ENCODE measurements at places on chromosomes 4 and X.

GRCh38 chrX:153782313-153782712, 1.5 kb downstream of the SRPK3 start:
- DNase-seq = no peak

GRCh38 chr4:128386761-128387599, 99.4 kb upstream of the PGRMC2 start:
- peak; percentile 99 for DNase-seq

GRCh38 chr4:1862055-1862911, 6.3 kb upstream of the LETM1 start:
- no peak for DNase-seq

GRCh38 chr4:187687697-187688096, 307.9 kb upstream of the ZFP42 start:
- no peak for DNase-seq

DNA sequence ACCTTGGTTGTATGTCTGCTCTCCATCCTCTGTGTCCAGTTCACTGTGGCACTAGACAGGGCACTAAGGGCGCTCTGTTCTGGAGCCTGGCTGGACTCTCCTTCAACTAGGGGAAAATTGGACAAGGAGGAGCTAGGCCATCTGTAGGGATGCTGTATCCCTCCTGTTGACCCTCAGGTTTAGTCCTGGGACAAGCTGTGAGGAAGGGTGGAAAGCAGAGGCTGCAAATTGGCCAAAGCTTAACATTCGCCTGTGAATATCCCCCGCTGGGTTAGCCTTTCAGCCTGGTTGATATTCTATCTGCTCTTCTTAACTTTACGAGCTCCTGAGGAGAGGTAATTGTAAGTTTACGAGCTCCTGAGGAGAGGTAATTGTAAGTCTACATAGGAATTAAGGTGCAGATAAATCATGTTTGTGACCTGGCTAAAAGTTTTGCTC, 64.4 kb upstream of the ENPEP start:
- DNase-seq = no peak

DNA sequence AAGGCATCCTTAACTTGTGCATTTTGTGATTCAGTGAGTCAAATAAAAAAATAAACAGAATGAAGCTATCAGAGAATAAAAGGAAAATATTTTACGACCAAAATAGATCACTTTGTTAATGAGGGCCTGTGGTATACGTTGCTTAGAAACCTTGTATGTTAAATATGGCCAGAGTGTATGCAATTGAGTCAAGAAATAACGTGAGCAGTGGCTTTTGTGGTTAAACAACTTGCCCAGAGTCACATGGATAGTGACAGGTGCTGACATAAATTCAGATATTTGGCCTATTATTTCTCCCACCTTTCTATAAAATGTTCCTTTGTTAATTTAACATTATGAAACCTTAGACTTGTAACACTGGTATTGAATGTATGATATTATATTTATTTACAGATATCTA, 393.4 kb downstream of the PABPC4L start:
- no peak for DNase-seq

DNA sequence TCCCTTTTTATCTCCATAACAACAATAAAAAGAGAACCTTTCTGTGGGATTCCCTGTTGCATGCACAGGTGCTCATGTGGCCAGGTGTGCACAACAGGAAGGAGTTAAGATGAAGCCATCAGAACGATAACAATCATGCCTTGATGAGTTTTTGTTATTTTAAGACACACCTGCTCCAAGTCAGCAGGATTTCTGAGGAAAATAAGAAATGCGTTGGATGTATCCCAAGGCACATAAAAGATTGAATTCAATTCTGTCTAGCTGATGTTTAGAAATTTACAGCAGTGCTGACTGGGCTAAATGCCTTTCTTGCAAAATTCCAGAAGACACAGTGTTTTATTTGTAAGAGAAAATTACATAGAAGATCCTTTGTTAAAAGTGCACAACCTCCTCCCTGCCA, 1678.2 kb downstream of the ARAP2 start:
- DNase-seq = no peak

DNA sequence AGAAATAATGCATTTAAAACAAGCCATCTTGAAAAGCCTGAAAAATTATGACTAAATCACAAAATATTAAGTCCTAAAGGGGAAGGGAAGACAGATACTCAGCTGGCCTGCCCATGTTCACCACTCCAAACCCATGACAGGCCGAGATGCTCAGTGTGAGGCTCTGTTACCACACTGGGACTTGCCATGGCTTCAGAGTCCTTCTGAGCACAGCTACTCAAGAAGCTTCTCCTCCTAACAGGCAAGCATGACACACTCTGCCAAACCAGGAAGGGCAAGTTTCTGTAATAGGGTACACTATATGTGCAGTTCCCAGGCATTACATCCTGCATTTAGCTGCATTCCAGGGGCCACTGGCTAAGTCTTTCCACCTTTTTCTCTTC, 34.0 kb upstream of the CYBB start:
- DNase-seq = no peak

GRCh38 chrX:67543818-67544217, at the start of gene AR:
AR (plus strand) TSS chrX:67544021; CDS start chrX:67545147, 1,126 bp downstream.
- DNase-seq = peak; percentile 54

DNA sequence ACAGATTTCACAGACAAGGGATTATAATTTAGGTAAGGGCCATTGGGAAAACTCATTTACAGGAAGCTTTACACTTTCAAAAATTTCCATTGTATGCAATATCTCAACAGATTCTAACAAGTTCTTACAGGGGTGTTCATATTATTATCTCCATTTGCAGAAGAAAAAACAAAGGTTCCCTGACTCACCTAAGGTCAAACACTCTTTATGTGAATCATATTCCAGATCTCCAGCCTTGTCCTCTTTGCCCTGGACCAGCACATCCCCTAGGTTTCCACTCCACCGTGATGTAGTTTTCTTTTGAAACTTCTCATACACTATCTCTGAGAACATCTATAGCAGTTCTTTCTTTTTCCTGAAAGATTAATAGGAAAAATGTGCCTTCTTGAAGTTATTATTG, 96.4 kb upstream of the HS3ST1 start:
- no peak for DNase-seq

DNA sequence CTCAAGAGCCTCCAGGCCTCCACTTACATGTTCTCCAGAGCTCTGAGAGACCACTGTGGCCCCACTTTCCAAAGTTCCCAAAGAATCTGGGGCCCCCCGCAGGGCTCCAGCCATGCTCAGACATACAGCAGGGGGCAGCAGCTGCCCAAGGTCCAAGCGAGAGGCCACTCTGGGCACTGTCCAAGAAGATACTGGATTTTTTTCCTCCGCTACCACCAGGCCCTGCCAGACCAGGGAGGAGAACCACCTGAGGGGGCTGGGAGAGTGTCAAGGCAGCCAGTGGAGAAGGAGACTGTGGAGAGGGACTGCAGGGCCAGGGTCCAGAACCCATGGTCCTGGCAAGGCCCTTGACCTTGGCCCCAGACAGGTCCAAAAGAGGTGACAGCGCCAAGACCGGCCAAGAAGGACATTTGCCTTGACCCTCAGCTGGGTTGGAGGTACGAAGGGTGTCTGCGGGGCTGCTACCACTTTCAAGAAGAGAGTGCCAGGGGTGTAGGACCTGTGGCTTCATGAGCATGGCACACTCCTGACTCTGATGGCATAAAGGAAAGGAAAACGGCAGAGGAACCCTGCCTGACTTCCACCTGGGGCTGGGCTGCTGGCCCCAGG, 5.3 kb downstream of the EMD start:
- DNase-seq = no peak

DNA sequence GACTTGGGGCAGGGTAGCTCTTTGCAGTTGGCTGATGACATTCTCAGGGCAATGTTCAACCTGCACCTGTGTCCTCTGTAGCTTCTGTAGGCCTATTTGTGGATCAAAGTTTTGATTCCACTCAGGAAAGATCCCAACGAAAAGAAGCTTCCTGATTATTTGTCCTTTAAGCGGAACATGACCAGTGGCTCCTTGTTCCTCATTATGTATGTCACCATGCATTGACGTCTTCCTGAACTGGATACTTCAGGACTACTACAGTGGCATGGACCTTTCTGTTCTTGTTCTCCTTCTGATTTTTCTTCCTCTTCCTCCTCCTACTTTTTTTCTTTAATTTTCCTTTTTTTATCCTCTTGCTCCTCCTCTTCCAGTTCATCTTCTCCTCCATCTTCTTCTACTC, 62.4 kb downstream of the NBDY start:
- no peak for DNase-seq

DNA sequence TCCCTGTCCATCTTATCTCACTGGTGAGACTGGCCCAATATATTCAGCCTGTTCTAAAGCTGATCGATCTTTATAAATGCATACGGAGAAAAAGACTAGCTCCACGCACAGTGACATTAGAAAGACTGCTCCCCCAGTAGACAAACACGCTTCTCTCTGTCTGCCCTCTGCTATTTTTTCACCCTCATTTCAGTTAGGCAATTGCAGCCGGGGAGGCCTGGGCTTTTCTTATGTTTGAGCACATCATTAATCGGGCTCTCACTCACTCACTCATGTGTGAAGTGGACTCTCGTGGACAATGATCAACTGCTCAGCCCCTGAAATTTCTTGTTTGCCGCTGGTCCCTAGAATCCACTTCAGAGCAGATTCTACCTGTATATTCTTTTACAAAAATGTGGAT, 824.7 kb upstream of the TENM3 start:
- DNase-seq = no peak

DNA sequence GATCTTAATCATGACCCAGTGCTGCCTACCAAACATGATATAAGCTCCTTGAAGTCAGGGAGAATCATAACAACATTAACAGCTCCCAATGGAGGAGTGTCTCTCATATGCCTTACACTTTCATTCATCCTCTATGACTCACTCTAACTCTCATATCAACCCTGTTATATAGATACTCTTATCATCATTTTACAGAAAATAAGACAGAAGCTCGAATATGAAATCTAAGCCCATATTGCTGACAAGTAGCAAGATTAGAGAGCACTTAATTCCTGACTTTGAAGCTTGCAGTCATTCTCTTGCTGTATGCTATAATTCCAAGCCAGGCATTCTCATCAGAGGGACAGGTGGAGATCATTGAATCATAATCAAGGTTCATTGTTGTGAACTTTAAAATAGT, 476.7 kb upstream of the ATOH1 start:
- DNase-seq = no peak

GRCh38 chrX:34379891-34380290, 247.8 kb upstream of the FAM47A start:
- DNase-seq = no peak

- peak; percentile 4 for DNase-seq
Measured at GRCh38 chr4:47315346-47315745, 148.2 kb downstream of the COMMD8 start.

GRCh38 chr4:78058591-78059523, 1.7 kb downstream of the FRAS1 start:
- DNase-seq = peak; percentile 27

DNA sequence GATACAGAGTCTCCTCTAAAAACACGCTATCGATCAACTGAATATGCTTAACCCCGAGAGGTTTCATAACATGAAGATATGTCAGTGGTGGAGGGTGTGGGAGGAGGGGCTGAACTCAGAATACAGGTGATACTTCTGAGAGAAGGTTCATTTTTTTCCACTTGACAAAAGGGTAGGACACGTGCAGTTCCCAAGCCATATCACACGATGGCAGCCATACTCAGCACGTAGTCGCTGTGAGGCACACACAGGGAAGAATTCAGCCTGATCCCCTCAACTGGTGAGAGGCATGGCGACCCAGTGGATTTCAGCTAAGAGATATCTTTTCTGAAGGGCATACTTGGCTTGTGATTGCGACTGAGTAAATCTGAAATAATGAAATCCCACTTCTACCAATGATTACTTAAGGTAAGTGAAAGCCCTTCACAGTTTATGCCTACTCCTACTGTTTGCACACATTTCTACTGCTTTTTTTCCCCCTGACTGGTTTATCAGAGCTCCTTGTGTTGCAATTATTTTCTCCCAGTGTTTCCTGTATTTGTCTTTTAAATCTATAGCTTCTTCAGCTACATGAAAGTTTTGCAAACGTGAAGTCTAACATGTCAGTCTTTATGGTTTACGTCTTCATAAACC, 133.1 kb downstream of the CORIN start:
- peak; percentile 30 for DNase-seq

- no peak for DNase-seq
Measured at GRCh38 chrX:71100581-71101505, 5.2 kb downstream of the FOXO4 start.

DNA sequence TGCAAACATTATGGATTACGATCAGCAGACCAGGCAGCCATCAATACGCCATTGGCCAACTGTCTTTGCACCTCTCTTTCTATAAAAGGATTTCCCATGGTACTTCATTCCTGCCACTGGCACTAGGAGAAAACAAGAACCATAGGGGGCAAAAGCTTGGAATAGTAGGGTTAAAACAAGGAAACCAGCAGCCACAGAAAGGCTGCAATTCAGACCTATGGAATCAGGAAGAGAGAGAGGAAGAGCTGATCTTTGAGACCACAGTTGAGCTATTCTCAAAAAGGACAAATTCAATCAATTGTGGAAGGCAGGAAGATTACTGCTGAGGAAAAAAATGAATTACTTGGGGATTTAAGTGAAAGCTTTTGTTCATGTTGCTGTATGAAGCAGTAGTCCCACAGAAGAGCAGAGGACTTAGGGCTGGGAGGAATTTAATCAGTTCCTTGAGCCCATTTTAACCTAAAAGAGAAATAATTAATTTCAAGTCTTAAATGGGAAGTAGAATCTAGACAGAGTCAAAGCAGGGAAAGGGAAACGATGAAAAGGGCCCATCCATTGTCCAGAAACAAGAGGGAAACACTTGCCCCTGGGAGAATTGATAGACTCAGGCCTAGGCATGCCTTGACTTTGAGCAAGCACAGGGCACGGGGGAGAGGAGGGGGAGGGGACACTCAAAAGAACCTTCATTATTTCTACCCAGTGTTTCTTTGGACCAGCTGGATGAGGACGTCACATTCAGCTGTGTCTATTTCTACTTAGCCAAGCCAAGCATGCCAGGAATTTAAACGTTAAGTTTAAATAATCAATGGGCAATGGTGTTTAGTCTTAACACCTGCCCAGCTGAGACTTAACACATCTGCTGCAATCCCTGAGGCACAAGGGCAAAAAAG, 50.7 kb downstream of the SCD5 start:
- no peak for DNase-seq

DNA sequence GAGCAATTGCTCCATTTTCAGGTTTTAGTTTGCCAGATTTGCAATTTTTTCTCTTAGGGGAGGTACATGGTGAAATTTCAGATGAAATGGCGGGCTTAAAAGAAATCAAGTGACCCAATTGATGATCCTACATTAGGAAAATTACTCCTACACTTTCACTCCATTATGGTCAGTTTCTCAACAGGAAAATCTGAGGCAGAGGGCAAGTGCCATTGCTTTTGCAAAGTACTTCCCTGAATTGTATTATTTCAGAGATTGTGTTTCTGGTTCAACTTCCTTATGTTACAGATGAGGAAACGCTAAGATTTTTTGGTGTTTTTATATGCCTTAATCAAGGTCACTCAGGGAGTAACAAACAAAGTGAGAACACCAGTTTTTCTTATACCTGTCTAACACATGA, 302.2 kb downstream of the ARAP2 start:
- no peak for DNase-seq

DNA sequence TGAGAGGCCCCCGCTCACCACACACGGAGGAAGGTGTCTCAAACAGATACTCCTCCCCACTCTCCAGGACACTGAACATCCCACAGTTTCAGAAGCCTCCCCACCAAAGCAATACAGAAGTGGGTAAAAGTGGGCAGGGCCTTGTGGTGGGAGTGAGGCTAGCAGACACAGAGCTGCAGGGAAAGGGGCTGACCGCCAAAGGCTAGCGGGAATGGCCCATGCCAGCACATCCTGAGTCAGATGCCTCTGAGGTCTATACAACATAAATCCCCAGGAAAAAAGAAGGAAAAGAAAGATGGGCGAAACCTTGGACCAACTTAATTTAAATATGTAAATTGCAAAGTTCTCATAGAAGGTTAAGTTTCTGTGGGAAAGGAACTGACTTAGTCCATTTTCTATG, 21.9 kb upstream of the ARHGAP10 start:
- peak; percentile 29 for DNase-seq
